ENCODE measurements at places on chromosomes 5 and 9.
A peak's percentile ranks its signal among the peaks of the same experiment; 100 is the strongest.

DNA sequence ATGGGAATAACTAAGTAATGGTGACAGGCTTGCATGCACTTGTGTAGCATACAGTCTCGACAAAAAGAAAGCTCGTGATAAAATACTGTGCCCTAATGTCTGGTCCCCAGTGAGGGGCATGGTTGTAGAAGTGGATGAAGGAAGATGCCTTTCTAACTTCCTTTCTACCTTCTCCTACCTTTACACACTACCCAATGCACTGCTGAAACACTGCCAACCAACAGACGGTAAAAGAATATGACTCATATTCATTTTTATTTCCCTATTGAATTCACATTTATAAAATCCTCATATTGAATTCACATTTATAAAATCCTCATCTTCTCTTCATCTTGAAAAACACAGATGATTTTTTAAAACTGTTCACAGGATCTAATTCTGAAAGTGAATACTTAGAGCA lies 223.0 kb downstream of the PJA2 start:
- no peak for DNase-seq

DNA sequence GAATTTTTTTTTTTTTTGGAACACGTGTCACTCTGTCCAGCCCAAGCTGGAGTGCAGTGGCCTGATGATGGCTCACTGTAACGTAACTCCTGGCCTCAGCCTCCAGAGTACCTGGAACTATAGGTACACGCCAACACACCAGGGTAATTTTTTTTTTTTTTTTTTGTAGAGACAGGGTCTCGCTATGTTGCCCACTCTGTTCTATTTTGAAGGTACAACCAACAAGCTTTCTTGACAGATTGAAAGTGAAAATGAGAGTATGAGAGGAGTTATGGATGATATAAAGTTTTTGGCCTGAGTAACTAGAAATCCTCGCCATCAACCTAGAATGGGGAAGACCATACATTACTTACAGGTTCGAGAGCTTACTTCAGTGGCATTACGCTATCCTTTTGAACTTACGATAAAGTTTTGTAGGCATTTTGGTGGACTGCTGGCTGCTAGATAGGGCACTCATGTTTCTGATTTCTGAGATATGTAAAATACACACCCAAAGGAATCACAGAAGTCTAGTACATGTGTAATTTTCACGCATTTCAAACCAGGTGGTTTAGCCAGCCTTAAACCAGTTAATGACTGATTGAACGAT lies 806 bp upstream of the CDC42SE2 start:
- DNase-seq = no peak

- no peak for DNase-seq
Measured at GRCh38 chr9:138096519-138096845, 218.9 kb downstream of the CACNA1B start.

DNA sequence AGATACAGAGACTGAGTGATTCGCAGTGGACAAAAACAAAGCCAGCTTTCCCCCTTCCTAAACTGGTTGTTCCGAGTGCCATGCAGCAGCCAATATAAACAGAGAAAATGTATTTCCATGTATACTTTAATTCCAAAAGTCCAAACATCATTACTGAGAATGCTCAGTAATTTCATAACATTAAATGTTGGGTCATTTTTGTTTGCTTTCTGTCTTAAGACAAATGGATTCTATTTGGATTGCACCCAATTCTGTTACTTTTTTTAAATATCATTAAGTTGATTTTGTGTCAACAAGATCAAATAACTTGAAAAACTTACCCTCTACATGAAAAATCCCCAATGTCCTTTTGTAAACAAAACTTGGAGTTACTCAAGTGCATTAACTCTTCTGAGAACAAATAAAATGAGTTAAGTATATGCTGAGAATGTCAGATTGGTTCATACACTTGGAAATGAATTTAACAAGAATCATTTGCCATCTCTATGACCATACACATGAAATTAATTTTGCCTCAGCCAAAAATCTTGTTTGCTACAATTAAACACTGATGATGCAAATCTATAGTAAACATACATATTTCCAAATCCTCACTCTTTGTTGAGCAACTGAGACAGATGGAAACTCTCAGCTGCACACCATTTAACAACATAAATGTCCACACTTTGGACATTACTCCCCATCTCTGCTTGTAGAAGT lies 19.4 kb downstream of the LURAP1L start:
- no peak for DNase-seq

DNA sequence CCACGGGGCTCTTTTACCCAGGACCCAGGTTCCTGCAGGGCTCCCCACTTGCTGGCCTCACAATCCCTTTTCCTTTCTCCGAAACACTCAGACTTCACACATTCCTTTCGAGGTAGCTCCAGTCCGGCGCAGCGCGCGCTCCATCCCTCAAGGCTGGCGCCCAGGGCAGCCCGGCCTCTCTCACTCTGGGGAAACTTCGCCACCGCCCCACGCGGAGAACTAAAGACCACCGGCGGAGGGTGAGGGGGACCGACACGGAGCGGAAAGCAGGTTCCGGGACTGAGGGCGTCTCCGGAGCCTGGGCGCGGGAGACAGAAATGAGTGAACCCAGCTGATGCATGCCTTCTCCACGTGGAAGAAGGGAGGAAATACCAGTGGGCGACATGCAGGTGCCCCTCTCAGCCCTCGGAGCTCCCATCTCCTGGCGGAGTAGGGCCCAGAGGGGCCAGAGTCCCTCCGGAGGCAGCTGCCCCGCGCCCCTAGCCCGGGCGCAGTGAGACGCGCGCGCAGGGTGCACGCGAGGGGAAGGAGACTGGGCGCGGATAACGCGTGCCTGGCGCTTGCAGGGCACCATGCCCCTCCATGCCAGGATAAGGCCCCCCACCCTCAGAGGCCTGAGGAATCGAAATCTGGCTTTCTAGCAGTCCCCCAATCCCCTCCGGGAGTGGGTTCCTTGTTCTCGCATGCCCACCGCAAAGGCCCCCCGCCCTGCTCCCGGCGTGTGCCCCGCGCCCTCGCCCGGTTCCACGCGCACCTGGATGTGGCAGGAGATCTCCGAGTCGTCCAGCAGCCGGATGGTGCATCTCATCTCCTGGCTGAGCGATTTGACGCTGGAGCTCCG lies 650 bp downstream of the FRMD3 start:
- peak; percentile 84 for DNase-seq

GRCh38 chr5:90050103-90050502 lies 359.5 kb downstream of the CETN3 start:
- no peak for DNase-seq

- DNase-seq = no peak
Measured at GRCh38 chr5:132218321-132218720, 9.3 kb downstream of the P4HA2 start.

- no peak for DNase-seq
Measured at GRCh38 chr5:141951332-141951781, 6.6 kb downstream of the PCDH12 start.

DNA sequence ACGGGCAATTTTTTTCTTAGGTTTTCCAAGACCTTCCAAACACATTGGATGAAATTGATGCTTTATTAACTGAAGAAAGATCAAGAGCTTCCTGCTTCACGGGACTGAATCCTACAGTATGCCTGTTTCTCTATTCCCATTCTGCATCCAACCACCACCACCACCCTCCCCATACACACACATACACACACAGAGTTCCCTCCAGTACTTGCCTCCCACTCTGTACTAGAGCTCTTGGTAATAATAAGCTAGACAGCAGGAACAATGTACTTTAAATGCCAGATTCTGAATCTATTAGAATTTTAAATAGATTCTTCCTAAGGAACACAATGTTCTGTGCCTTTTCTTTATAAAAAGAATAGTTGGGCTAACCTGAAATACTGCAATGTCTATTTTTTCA lies 67.4 kb downstream of the KLF9 start:
- no peak for DNase-seq

- no peak for DNase-seq
Measured at GRCh38 chr5:137606401-137606800, 107.3 kb upstream of the SPOCK1 start.

DNA sequence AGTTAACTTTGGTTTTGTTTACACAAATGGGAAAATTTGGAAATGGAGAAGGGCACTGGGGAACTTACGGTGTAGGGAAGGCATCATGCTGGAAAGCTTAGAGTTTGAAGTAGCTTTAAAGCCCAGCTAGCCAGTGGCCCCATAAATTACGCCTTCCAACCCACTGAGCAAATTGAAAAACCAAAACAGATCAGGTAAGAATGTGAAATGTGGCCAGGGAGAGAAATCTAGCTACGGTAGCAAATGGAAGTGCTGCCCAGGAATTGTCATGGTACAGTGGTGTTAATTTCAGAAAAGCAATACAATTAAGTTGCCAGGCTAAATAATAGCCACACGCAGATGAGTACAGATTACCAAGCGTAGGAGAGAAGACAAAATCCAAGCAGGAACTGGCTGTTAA lies 654.8 kb downstream of the PRELID2 start:
- no peak for DNase-seq

GRCh38 chr9:19163631-19164030 lies 36.3 kb upstream of the PLIN2 start:
- peak; percentile 31 for DNase-seq

DNA sequence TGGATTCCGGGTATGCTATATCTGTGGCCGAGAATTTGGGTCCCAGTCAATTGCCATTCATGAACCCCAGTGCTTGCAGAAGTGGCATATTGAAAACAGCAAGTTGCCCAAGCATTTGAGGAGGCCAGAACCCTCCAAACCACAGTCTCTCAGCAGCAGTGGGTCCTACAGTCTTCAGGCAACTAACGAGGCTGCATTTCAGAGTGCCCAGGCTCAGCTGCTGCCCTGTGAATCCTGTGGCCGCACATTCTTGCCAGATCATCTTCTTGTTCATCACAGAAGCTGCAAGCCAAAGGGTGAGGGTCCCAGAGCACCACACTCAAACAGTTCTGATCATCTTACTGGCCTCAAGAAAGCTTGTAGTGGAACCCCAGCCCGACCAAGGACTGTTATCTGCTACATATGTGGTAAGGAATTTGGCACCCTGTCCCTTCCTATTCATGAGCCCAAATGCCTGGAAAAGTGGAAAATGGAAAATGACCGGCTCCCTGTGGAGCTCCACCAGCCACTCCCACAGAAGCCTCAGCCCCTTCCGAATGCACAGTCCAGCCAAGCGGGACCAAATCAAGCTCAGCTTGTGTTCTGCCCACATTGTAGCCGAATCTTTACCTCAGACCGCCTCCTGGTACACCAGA lies 23.0 kb downstream of the ZNF474 start:
- DNase-seq = no peak

- no peak for DNase-seq
Measured at GRCh38 chr5:116593340-116593739, 18.7 kb upstream of the SEMA6A start.

- DNase-seq = peak; percentile 49
Measured at GRCh38 chr5:180806351-180807011, 3.9 kb upstream of the MGAT1 start.

DNA sequence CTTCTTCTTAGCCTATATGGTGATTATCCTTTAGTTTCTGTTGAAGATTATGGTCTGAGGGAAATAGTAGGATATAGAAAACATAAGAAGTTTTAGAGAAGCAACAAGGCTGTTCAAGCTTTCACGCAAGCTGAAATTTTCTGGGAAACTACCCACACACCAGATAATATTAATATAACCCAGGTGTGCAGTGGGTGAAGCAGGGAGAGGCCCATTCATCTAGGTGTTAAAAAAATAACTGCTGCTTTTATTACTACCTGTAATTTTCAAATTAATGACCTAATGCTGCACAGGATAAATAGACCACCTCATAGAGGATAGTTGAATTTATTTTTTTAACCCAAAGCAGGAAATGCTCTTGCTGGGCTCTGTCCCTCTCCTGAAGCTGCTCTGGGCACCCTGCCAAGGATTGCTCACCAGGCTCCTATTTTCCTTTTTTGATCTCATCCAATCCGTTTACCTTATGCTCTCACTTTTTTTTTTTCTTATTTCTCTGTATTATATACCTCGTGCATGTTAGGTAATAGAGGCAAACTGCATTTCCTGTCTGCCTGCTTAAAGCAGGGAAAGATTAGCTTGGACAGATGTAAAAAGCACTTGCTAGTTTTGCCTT lies 124.3 kb upstream of the SLC12A2 start:
- peak; percentile 60 for DNase-seq

- peak; percentile 34 for DNase-seq
Measured at GRCh38 chr5:174935854-174936474, 211.6 kb downstream of the MSX2 start.

DNA sequence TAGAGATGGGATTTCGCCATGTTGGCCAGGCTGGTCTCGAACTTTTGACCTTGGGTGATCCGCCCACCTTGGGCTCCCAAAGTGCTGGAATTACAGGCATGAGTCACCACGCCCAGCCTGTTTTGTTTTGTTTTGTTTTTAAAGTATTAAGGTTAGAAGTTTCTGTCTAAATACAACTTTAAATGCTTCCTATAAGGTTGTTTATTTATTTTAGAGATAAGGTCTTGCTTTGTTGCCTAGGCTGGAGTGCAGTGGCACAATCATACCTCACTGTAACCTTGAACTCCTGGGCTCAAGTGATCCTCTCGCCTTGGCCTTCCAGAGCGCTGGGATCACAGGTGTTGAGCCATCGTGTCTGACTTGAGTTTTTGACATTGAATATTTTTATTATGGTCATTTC lies 11.4 kb downstream of the MRRF start:
- DNase-seq = no peak

DNA sequence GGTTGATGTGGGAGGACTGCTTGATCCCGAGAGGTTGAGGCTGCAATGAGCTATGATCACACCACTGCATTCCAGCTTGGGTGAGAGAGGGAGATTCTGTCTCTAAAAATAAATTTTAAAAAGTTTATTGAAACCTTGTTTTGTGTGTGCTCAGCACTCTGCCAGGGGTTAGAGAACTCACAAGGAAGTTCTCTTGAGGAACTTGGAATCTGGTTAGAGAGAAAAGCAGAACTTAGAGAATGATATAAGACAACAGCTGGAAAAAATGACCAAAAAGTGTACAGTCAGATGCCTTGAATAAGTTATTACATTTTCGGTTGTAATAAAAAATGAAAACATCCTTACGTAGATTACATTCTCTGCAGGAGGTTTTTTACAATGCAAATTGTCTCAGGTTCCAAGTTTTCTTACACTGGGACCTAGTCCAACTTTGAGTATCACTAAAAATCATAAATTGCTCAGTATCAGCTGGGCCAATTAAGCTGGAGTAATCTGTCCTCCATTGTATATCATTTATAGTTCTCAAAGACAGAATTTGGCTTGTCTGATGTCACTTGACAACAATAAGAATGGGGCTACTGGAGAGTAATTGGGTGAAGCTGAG lies 21.7 kb upstream of the TENT2 start:
- no peak for DNase-seq

DNA sequence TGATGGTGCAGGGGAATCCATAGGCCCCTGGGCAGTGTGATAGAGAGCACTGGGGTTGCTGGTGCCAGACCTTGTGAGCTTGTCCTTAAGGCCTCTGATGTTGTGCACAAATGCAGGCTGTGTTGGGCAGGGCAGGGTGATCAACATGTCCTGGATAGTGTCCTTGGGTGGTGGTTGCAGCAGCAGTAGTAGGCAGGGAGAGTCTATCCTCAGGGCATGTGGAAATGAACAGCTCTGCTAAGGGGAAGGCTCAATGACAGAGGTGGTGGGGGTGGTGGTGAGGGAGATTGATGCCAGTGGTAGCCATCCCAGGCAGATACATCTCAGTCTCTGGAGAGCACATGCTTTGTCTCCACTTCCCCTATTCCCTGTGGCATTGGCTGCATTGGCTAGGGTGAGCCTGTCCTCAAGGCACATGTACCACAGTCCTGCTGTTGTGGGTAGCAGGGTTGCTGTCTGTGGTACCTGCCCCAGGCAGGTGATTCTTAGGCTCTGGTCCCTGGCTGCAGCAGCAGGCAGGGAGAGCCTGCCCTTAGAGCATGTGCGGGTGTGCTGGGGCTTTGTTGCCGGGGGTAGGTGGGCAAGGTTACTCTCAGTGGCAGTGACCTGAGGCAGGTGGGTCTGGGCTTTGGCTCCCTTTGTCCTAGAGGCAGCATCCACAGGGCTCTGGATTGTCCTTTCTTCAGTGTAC lies 111.1 kb downstream of the WDR70 start:
- DNase-seq = no peak

- DNase-seq = no peak
Measured at GRCh38 chr5:123819833-123820232, 307.9 kb downstream of the CSNK1G3 start.
